ENCODE measurements at places on chromosomes 12 and 14. TPM values are rescaled to one million over a fixed set of nuclear protein-coding genes. Genes with fewer than 3 reads are reported as not detected.

DNA sequence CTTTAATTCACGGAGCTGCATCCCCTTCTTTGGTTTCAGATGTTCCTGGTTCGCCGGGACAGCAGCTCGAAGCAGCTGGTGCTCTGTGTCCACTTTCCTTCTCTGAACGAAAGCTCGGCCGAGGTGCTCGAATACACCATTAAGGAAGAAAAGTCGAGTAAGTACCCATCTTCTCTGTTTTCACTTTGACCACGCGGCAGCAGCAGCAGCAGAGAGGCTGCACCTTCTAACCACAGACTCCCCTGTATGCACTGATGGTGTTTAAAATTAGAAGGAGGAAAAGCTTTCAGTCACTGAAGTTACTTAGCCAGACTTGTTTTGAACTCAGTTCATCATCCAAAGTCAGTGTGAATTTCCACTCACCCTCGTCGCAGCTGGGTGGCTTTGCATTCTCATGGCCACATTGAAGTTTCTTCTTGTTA, 63.8 kb downstream of the RIN3 start:
- no peak for DNase-seq

The CPNE6 gene
- not detected for total RNA-seq

DNA sequence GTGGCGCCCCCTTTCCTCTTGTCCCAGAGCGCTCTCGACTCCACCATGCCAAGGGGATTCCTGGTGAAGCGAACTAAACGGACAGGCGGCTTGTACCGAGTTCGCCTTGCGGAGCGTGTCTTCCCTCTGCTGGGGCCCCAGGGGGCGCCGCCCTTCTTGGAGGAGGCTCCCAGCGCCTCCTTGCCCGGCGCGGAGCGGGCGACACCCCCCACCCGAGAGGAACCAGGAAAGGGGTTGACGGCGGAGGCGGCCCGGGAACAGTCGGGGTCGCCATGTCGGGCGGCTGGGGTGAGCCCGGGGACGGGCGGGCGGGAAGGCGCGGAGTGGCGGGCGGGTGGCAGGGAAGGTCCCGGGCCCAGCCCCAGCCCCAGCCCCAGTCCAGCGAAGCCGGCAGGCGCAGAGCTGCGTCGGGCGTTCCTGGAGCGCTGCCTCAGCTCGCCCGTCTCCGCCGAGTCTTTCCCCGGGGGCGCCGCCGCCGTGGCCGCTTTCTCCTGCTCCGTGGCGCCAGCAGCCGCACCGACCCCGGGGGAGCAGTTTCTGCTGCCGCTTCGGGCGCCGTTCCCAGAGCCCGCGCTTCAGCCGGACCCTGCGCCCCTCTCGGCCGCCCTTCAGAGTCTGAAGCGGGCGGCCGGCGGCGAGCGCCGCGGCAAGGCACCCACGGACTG, 376 bp downstream of the INSM2 start:
- DNase-seq, result peak; percentile 67

The VASH1 gene
- total RNA-seq, result 28.8 TPM

The THTPA gene
- 14.3 TPM for total RNA-seq

The ADAM21 gene
- total RNA-seq, result not detected

- DNase-seq, result no peak
Observed at GRCh38 chr12:47870175-47870781, 34.5 kb downstream of the VDR start.

DNA sequence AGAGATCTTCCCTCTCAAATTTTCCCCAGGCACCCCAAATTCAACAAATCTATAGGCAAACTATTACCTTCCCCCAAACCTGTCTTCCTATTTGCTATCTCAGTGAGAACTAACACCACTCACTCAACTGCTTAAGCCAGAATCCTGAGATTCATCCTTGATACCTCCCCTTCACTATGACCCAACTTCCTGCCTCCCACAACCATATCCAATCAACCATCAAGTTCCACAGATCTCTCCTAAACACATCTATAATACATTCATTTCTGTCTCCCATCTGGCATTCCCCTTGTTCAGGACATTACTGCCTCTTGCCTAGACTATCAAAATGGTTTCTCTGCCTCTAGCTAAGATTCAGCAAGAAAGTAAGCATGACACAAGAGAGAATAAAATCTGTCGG, 21.3 kb downstream of the YAF2 start:
- DNase-seq, result no peak

DNA sequence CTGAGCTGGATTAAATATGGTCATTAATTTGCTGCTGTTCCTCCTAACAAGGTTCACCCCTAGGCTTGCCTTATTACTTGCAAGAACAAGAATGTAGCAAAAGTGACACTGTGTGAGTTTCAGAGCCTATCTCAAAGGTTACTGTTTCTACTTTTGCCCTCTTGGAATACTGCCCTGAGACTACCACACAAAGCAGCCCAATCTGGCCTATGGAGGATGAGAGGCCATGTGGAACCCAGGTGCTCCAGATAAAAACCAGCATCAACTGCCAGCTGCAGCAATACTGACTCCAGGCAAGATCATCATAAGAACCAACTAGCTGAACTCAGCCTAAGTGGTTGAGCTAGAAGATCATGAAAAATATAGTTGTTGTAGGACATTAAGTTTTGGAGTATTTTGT, 22.4 kb upstream of the SUPT16H start:
- DNase-seq, result no peak

GRCh38 chr12:13073173-13073572, 29.0 kb downstream of the FAM234B start:
- no peak for DNase-seq

- DNase-seq, result no peak
Observed at GRCh38 chr14:98855926-98856715, 415.9 kb downstream of the BCL11B start.

- no peak for DNase-seq
Observed at GRCh38 chr12:75971253-75971652, 60.3 kb downstream of the PHLDA1 start.

The CCDC184 gene
- total RNA-seq, result 0.98 TPM

The ABCD2 gene
- 0.12 TPM for total RNA-seq

DNA sequence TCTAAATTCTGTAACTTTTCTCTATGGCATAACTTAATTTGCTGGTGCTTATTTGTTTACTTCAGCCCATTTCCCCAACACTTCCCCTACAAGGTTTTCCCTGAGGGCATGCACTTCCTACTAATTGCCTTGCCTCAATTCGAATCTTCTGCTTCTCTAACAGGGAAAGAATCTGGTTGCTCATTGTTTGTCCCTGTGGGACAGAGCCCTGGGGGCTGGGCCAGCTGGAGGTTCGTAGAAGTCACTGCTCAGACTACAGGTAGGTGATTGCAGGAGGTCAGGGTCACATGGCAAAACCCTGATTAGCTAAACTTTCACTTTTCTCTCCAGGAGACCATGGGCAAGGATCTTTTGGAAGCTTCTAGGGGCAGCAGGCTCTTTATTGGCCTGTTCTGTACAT, 72.0 kb downstream of the ZFC3H1 start:
- no peak for DNase-seq

DNA sequence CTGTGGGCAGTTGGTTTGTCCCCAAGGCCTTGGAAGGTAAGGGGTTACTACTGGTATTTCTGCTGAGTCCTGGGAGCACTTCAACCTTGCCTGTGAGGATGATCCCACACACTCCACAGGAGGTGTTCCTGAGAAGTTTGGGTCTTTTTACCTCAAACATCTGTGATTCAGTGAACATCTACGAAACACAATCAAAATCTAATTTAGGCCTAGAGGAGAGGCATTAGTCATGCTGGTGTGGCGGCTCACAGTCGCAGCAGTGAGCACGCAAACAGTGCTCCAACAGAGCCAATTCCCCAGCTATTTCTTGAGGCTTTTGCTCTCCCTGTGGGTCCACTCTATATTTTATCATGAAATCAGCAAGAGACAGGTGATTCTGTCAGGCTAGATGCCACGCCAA, 107.6 kb downstream of the APAF1 start:
- no peak for DNase-seq

- no peak for DNase-seq
Observed at GRCh38 chr12:124564232-124564958, 3.0 kb downstream of the NCOR2 start.

DNA sequence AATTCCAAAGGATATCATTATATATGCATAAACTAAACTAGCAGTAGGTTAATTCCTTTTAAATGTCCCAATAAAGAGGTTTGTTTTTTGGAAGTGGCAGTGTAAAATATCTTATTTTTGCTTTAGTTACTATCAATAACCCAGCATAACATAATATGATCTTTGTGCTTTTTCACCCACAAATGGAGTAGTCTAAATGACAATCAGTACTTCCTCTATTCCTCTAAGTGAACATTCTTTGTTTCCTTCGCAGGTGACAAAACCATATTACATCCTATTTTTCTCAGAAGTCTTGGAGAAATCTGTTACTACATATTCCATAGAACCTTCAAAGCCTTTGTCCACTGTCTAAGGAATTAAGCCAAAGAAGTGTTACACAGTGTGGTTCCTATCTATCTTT, 62.5 kb downstream of the MED13L start:
- no peak for DNase-seq

DNA sequence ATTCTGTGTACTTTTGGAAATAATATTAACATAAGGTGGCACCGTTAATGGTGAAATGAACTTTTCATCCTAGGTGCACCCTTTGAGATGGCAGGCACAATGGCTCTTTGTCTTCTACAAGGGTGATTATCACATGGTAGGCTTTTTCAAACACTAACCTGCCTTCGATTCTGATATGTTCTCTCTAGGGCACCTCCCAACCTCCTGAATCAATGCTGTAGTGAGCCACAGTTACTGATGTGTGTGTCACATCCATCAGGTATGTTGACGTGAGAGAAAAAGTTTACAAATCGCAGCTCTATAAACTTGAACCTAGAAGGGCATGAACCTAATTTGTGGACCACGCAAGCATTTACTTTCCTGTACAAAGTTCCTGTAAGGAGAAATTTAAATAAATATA, 25.4 kb downstream of the PDE3A start:
- DNase-seq, result no peak

The BHLHE41 gene
- 5.8 TPM for total RNA-seq

GRCh38 chr14:106662936-106663550, 1136.7 kb downstream of the TMEM121 start:
- no peak for DNase-seq

The CEP170B gene
- total RNA-seq, result 51.5 TPM

The SMAGP gene
- 35.5 TPM for total RNA-seq

DNA sequence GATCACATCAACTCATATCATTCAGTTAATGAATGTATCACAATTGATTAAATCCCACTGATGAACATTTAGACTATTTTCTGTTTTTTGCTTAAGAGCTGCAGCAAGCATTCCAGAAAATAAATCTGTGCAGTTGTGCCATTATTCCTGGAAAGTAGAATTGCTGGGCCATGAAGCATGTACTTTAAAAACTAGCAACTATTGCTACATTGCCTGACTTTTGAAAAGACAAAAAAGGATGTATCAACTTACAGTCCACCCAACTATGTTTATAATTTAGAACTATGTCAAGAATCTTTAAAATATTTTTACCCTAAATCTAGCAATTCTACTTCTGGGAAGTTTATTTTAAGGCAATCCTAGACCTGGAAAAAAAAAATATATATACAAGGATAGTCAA, 33.4 kb upstream of the ERGIC2 start:
- no peak for DNase-seq

The TSPAN8 gene
- total RNA-seq, result 33.7 TPM

The FAM181A gene
- not detected for total RNA-seq

GRCh38 chr12:14216405-14217294, 148.8 kb upstream of the ATF7IP start:
- DNase-seq, result no peak

GRCh38 chr12:127249428-127249827, 1017.5 kb upstream of the TMEM132C start:
- DNase-seq, result no peak

The OR4E2 gene
- total RNA-seq, result not detected

DNA sequence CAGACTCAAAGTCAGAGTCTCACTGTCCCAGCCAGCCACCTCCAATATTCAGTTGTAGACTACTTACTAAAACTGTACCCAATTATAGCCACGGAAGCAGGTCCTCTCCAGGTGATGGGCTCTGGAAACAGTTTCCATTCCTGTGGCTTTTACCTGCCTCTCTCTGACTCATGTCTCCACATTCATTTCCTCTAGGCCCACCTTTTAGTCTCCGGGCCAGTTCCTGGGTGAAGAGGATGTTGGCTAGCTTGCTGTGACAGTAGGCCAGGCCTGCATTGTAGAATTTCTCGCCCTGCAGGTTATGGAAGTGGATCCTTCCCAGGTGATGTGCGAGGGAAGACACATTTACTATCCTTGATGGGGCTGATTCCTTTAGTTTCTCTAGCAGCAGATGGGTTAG, 5.6 kb downstream of the RDH11 start:
- DNase-seq, result no peak

DNA sequence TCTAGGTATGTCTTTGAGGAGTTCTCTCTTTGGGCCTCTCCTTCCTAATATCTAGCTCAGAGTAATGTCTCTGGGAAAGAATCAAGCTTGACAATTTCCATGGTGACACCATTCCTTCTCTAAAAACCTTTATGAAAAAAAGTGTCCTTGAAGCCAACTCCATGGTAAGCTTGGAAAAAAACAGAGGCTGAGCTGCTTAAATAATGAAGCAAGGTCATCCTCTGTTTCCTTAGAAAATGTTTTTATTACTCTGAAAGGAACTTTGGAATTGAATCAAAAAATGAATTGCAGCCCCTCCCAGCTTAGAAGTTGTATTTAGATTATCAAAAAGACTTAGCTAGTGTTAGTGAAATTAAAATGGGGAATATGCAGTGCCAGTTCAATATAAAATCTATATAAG, 166.1 kb upstream of the KITLG start:
- DNase-seq, result no peak

- DNase-seq, result no peak
Observed at GRCh38 chr12:76627346-76628135, 68.0 kb upstream of the OSBPL8 start.

- no peak for DNase-seq
Observed at GRCh38 chr12:116609319-116610114, 50.3 kb downstream of the MAP1LC3B2 start.

DNA sequence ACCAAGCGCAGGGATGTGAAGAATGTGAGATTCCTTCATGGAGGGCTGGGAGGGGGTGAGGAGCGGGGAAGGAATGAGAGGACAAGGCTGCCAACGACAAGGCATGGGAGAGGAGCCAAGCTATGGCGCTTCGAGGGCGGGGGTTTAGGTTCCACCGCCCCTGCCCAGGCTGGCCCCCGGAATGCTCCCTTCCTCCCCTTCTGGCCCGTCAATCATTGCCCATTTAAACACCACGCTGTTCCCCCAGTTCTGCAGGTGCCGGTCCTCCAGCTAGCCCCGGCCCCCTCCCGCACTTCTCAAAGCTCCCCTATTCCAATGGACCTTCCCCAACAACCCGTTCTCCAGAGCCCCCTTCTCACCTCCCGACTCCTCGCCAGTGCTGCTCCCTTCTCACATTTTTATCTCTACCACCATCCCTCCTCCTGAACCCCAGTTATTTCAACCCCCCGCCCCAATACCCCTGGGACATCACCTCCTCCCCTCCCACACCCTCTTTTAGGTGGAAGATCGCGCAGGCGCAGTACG, 428 bp downstream of the RNF41 start:
- DNase-seq, result no peak

The TAS2R31 gene
- total RNA-seq, result 4.3 TPM
